ENCODE measurements at places on chromosomes 12 and 14.

DNA sequence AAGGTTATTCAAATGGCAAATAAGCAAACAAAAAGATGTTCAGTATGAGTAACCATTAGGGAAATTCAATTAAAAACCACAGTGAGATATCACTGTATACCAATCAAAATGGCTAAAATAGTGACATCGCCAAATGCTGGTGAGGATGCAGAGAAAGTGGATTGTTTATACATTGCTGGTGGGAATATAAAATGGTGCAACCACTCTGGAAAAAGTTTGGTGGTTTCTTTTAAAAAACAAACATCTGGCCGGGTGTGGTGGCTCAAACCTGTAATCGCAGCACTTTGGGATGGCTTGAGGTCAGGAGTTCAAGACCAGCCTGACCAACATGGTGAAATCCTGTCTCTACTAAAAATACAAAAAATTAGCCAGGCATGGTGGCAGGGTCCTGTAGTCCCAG lies 14.0 kb upstream of the STRAP start:
- DNase-seq: no peak

DNA sequence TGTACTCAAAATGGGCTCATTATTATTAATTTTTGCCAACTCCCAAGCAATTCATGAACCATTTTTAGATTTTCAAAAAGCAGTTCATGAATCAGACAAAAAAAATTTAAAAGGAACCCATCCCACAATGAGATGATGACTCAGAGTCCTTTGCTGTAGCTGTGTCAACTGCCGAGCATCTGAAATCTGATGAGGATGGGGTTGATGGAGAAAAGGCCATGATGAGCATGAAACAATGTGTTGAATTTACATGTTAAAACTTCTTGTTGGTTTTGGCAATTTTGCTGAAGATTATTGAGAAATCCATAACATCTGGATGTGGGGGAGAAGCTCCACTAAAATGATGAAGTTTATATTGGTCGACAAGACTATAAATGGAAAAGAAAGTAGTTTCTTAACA lies 378.0 kb downstream of the FOXG1 start:
- DNase-seq: peak; percentile 96

- no peak for DNase-seq
These were observed 186.6 kb downstream of the CACNA1C start for GRCh38 chr12:2239381-2239871.

- DNase-seq: no peak
These were observed 18.8 kb upstream of the KRT78 start for GRCh38 chr12:52867642-52868041.

DNA sequence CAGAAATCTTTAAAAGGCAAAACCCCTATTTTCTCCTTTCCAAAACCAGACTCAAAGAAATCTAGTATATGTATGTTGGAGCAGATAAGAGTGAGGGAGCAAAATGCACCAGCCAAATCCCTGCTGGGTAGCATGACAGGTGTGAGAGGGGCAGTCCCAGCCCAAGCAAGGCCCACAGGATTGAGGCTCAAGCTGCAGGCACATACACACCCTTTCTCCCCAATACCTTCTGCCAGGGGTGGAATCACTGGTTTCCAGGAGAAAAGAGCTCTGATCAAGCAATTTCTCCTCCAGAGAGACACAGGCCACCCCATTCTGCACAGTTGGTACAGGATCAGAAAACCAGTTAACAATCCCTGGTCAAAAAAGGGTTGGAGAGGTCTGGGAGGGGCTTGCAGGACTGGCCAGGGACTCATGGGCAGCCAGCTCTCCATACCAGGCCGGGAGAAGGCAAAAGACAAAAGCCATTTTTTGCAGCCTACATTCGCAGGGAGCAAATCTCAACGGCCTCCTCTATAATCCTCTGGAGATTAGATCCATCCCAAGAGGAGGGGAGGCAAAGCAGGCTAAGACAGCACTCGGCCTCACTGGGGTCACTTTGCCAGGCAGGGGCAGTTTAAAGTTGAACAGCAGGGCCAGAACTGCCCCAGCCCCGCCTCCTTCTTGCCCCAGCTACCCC lies 2.1 kb downstream of the KMT2D start:
- peak; percentile 9 for DNase-seq

DNA sequence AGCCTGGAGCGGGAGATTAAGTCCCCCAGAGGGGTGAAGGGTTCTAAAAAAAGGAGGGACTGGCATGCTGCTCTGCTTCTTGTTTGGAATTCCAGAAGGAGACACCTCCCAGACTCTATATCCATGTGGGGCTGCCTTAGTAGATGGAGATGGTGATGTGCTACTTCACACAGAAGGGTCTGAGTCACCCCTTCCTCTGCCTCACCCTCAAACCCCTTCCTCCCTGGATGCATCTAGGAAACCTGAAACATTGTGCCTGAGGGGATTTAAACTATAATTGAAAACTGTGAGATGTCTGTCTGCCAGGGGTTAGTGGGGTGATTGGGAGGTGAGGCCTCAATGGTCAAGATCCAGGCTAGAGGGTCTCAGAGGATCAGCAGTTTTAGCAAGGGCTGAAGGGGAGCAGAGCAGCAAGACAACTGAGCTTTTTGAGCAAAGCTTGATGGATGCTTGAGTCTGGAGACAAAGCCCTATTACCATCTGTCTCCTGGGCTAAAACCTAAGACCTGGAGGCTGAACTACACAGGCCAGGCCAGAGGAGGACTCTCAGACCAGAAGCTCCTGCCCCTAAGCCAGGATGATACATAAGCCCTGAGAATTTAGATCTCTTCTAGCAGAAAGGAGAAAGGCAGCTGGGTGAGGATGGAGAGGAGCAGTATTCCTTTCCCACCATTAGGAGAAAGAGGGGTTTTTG lies 314.7 kb upstream of the ATP2B1 start:
- no peak for DNase-seq

- no peak for DNase-seq
These were observed 3.7 kb downstream of the HOXC9 start for GRCh38 chr12:54003625-54004024.

- DNase-seq: no peak
These were observed 36.0 kb downstream of the MUCL1 start for GRCh38 chr12:54890339-54890738.

GRCh38 chr14:99136401-99136800 lies 135.6 kb downstream of the BCL11B start:
- DNase-seq: no peak

DNA sequence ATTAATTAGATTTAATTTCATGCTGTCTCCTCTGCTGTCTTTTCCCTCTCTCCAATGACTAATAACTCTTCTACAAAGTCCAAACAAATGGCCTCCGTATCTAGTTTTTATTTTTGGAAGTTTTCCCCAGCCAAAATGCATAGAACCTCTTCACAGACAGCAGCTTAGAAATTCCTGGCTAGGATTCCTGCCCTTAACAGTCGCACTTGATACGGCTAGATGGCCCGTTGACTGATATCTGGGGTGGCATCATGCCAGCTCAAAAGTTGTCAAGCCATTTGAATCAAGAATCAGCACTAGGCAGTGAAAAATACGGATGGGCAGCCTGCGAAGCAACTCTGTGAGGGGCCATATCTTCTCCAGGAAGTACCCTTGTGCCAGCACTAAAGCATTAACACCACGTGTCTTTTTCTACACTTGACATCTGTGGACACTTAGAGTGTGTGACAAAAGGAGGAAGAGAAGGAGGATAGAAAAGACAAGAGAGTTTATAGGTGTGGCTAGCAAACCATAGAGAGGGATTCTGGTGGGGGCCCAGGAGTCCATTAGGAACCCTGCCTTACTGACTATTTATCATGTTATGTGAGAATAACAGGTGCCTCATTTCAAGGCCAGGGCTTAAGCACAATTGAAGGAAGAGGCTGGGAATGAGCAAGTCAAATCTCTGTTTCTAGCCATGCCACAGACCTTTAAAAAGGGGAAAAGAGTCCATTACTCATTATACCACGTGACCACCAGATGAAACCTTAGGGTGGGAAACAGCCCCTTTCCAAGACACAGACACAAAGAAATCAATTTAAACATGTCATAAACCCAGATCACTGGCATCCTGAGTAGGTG lies 39.2 kb upstream of the KRR1 start:
- DNase-seq: no peak

- DNase-seq: no peak
These were observed 56.1 kb downstream of the CAPZA3 start for GRCh38 chr12:18794000-18794399.

DNA sequence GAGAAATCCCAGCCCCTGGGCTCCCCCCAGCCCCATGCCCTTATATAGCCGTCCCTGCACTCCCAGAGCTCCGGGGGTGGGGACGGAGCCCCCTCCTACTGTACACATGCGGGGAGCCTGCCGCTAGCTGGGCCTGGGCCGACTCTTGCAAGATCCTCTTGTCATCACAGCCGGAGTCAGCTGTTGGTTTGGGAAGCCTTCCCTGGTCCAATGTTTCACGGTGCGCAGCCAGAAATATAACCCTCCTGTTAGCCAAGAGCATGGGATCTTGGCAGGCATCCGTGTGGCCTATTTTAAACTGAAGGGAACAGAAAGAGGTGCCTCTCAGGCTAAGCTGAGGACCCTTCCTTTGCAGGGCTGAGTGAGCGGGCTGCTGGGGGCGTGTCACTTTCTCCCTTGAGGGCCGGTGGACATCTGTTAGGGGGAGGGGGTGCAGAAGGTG lies 175.3 kb downstream of the TSPAN9 start:
- peak; percentile 66 for DNase-seq

DNA sequence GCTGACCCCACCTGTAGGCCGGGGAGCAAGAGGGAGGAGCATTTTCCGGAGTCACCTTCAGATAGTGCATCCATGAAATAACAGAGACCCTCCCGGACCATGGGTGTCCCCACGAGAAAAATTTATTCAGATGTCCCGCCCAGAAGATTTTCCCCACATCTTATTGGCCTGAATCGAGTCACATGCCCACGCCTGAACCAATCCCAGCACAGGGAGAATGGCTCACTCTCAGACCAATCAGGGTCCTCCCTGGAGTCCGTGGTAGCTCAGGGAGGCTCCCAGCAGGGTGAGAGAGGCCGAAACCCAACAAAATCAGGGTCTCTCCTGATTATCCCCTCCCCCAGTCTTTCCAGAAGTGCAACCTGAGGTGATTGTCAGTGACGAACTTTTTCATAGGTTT lies 16.4 kb upstream of the NCOR2 start:
- no peak for DNase-seq

- no peak for DNase-seq
These were observed 8.9 kb downstream of the ARL6IP4 start for GRCh38 chr12:122989225-122989839.

GRCh38 chr12:68122236-68122920 lies 37.2 kb downstream of the IFNG start:
- no peak for DNase-seq

GRCh38 chr12:31588976-31589375 lies 2.0 kb downstream of the DENND5B start:
- peak; percentile 10 for DNase-seq

- peak; percentile 83 for DNase-seq
These were observed 391.1 kb downstream of the LRIG3 start for GRCh38 chr12:58529114-58529665.

GRCh38 chr12:113116875-113117274 lies 18.7 kb downstream of the RASAL1 start:
- no peak for DNase-seq

- no peak for DNase-seq
These were observed 2.3 kb downstream of the MON2 start for GRCh38 chr12:62468935-62469334.

DNA sequence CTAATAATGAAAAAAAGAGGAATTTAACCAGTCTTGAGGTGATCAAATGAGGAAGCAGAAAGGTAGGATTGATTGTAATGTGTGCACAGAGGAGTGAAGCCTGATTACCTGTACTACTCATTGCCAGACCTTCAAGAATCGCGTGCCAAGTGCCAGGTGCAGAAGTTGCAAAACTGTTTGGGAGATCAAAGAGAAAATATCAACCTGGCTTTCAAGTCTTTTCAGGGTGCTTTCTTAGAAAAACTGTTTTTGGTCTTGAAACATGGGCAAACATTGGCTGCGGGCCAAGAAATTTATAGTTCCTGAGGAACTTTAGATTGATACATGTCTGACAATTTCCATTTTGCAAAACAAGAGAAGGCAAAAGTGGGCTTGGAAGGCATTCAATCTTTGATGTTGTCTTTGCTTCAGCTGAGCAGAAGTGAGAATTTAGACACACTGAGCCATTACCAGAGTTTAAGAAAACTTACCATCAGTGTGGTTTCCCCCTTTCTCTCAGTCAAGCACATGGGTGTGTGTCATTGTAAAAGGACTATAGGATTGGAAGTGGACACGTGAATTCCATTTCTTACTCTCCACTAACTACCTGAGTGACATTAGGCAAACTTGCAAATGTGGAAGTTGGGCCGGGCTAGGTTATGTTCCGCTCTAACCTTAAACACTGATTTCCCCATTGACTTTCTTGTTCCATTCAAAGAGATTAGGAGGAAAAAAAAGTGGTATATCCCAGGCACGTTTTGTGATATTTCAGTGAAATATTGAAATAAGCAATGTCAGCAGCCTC lies 486.2 kb downstream of the DIO2 start:
- no peak for DNase-seq

DNA sequence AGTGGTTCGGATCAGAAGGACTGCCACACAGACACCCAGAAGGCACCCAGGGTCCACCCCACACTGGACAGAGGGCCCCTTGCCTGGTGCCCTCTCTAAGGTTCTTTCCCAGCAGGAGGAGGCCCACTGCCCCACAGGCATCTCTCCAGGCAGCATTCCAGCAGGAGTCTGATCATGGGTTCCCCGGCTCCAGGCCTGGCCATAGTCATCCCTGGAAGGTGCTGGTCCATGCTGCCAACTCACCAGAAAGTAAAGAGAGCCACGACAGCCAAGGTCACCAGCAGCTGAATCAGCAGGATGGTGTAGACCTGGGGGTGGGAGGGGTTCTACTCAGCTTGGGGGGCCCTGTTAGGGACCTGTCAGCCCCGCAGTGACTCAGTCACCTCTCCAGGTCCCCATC lies 6.4 kb downstream of the FAIM2 start:
- DNase-seq: no peak

GRCh38 chr12:103884316-103884715 lies 43.3 kb upstream of the NT5DC3 start:
- peak; percentile 41 for DNase-seq

DNA sequence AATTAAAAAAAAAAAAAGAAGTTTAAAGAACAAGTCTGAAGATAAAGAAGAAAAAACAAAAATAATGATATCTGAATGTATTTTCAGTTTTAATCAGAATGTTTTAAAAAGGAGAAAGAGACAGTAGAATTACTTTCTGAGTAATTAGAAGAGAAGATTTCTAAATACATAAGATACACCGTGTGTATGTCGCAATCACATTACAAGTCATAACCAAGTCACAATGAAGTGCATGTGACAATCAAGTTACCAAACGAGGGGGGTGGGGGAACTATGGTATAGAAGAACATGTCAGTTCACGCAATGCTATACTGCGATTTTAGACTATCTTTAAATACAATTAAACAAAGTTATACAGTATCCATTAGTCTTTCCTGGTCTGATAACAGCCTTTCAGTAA lies 1464.1 kb upstream of the FLRT2 start:
- DNase-seq: no peak

Data from foreskin fibroblast (primary cell).